ENCODE measurements at places on chromosomes 2 and 18.

- no peak for DNase-seq
These were observed 14.2 kb upstream of the WIPF1 start for GRCh38 chr2:174611854-174612253.

GRCh38 chr2:189150033-189150432 lies 29.5 kb downstream of the COL5A2 start:
- DNase-seq = peak; percentile 1

DNA sequence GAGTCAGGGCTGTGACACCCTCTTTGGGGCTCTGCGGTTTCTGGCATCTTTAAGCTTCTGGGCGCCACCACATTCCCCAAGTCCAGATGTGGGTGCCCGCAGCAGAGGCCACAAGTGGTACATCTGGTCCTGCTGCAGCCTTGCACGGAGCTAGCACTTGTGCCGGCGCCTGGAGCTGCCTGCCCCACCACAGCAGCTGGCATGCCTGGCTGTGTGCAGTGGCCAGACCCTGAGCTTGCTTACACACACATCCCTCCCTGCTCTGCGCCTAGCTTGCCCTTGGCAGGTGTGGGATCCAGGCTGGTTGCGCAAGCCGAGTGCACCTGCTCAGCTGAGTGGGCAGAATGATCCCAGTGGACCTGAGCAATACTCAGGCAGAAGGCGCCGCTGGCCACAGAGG lies 27.3 kb downstream of the SLC4A10 start:
- no peak for DNase-seq

- DNase-seq = no peak
These were observed 277.3 kb downstream of the PTPRM start for GRCh38 chr18:7844418-7844817.

DNA sequence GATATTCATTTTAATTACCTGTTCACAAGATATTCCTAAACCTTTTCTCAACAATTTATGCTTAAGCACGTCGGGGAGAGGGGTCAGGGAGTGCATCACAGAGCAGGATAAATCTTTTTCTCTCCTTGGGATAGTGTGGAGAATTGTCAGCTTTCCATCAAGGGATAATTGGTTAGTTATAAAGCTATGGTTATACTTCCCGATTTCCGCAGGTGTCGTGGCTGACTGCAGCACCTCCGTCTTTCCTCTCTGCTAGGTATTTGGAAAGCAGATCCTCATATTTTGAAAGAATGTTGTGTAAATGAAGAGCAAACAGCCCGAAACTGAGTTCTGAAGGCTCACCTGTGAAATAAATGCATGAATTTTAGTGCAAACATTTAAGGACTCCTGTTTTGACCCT lies 778 bp downstream of the DYNC2LI1 start:
- no peak for DNase-seq

GRCh38 chr18:35999925-36000324 lies 27.4 kb downstream of the RMP24 start:
- DNase-seq = no peak

GRCh38 chr2:3163401-3163800 lies 214.2 kb downstream of the EIPR1 start:
- no peak for DNase-seq

GRCh38 chr2:29130295-29130694 lies 15.1 kb downstream of the CLIP4 start:
- DNase-seq = no peak

DNA sequence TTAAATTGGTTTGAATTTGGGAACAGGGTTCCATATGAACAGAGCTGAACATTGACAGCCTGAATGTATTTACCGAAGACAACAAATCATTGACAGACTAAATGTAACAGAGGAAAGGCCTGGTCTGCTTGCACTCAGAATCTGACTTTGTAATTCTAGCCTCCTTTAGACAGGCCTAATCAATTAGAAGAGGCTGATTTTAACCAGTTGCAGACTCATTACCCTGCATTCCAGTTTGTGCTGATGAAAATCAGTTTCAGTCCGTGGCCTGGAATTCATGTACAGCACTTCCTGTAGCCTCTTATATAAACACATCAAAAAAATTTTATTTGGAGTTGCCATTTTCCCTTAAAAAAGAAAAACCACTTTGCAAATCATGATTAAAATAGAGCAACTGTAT lies 93.1 kb upstream of the ZFP36L2 start:
- DNase-seq = no peak

DNA sequence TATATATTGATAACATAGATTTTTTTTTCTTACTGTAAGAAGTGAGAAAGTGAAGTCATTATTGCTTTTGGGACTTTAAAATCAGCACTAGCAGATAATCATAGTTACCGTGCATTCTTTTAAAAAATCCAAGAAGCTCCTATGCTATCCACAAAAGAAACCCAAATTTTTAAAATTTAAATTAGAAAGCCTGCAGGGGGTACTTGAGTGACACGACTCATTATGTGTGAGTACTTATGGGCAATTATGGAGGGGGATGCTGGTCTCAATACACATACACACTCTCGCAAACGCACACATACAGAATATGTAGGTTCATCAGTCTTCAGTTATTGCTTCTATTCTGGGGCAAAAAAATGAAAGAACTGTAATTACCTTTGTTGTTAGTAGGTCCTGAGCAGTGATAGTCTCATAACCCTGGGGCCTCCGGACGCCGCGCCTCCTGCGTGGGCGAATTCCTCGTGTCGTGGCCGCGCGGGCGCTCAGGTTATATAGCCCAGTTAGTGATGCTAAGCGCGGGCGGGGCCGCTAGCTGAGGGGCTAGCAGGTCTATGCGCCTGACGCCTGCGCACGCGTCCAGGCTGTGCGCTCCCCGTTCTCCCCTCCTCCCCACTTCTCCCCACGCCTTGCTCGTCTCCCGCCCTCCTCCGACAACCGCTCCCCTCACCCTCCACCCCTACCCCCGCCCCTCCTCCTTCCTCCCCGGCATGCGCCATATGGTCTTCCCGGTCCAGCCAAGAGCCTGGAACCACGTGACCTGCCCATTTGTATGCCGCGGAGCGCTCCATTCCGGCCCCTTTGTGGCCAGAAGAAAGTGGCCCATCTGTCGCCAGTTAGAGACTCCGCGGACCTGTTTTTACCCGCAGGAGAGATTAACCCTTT lies at the start of gene NEUROD1:
Gene NEUROD1, minus strand, starts transcription at position 463 of the 882 bp plus-strand sequence. CDS start 1,657 bp downstream, outside the sequence.
- DNase-seq = peak; percentile 100

GRCh38 chr2:72920318-72921087 lies 3.2 kb downstream of the EMX1 start:
- DNase-seq = no peak

DNA sequence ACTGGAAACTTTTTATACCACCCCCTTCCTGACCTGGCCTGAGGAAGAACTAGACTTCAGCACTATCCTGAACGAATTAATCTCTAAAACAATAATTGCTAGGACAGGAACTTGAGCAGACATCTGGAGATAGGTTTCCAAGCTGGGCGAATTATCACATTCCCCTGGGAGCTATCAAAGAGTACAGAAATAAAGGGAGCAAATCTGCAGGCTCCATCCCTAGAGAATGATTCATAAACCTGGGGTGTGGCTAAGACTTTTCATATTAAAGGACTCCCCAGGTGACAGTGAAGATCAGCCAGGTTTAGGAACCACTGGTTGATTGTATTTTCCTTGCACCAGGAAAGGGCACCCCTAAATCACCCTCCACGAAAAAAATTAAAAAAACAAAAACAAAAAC lies 105.6 kb upstream of the NOL4 start:
- no peak for DNase-seq

GRCh38 chr2:198930170-198930569 lies 527.6 kb downstream of the SATB2 start:
- DNase-seq = no peak

DNA sequence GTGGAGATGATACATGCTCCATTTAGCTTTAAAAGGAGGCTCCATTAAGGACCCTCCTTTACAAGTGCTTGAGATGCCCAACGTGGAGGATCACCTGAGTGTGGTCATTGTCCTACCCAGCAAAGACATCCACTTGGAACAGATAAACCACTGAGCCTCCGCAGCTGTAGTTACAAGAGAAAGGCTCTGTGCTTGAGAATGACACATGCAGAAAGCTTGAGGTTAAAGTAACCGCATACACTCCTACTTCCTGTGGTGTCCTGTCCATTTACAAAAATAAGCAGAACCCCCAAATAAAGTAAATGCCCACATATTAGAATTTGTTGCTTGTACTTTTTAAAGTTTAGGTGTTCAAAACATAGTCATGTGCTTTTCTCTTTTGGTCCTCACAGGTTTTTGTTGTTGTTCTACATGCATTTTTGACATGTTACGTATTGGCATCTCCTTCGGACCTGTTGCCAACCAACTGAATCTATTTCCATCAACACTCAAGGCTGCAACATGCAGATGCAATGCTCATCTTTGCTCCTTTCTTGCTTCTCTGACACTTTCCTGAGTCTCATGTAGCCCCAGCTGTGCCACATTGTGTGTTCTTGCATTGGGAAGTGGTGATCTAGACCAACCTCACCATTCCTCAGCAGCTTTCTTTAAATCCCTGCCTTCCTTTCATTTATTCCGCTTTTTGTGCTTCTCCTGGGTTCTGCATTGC lies 56.0 kb downstream of the SERPINB7 start:
- no peak for DNase-seq

DNA sequence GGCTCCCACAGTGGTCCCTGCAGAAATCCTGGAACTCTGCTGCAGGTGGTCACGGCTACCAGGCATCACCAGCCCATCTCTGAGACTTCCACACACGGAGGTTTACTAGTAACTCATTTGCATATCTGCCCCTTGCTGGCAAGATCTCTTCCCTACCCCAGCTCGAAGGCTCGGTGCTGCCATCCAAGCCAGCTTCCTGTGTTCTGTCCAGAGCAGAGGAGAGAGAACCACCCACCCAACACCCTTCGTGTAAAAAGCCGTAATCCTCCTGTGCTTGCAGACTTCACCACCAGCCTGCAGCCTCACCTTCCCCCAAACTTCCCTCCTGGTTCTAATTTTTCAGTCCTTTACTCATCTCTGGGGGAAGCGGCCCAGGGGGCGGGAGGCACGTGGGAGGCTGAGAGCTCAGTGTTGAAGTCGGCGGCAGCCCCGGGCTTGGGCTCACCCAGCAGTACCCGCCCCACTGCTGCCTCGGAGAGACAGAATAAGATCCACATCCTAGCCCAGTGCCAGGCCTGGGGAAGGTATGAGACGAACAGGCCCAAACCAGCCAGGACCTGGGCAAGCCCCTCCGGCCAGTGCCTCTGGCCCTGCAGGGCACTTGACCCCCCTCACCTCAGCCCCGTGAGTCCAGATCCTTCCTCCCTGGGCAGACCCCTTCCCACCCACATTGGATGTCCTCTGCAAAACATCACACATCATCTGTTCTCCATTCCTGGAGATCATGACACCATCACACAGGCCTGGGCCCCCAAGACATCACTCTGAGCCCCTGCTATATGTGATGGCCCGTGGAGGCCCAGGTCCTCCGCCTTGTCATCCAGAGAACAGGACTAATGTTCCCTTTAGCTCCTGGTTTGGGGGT lies 145.8 kb upstream of the ID2 start:
- DNase-seq = no peak

DNA sequence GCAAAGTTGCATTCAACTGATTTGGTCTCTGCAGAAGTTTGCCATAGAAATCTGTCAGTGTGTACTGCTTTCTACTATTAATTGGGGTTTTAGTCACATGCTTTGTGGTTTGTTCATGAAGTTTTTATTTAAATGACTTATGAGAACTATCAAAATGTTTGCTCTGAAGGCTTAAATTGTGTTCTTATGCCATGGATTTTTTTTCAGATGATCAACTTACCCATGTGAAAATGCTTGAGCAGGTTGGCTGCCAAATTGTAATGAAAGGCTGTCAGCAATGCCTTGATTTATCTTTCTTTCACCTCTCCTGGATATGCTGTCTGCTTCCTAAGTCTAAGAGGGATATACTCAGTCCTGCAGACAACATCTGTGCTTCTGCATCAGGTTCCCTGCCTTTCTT lies 50.7 kb downstream of the FMNL2 start:
- DNase-seq = peak; percentile 21

- peak; percentile 80 for DNase-seq
These were observed 26.9 kb upstream of the INSIG2 start for GRCh38 chr2:118061135-118061955.

DNA sequence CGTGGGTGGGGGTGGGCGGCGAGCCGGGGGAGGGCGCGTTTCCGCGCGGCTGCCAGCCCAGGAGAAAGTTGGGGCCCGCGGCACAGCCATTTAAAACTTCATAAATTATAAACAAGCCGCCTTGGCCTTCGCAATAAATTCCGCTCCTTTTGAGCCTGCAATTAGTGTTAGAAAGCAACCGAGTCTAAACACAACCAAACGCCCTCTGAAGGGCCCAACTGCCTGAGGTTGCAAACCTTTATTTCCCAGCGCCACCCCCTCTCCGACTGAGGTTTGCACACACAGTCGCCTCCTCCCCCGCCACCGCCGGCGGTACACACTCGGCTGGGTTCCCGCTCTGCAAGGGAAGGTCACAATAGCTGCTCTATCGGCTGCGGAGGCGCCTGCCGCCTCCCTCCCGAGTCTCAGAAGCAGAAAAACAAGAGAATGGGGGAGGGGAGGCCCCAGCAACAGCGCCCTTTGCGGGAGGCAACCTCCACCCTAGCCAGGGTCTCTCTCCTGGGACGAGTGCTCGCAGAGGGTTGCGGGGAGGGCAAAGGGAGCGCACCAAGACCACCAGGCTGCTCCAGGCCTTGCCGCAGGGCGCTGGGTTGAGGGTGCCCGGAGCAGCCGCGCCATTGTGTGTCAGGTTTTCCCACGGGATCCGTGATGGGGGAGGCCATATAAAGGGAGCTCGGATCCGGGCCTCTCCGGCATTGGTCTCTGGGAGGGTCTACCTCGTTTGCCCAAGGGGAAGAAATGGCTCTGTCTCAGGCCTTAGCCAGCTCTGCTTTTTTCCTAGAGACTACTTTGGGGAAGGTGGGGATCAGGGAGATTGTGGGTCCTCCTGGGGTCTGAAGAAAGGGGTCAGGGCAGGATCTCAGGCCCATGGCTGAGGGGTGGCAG lies 13.4 kb upstream of the HOXD1 start:
- DNase-seq = no peak

- DNase-seq = peak; percentile 83
These were observed 8.8 kb upstream of the ATOH8 start for GRCh38 chr2:85744741-85745601.

DNA sequence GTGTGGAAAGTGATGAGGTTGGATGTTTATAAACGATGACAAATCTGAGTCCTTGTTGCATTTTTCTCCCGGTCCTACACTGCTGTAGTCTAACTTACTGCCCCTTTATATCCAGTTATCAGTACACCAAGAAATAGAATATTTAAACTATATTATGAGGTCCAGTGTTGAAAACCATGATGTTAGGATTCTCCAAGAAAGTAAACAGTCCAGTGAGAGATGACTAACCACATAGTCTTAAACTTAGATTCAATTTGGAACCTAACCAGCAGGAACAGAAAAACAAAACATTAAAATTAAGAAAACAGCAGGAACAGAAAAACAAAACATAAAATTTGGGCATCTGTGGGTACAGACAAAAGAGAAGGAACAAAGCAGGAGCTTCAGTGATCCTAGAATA lies 143.2 kb downstream of the TPGS2 start:
- no peak for DNase-seq

- no peak for DNase-seq
These were observed 23.3 kb upstream of the MC5R start for GRCh38 chr18:13800505-13801259.

- DNase-seq = no peak
These were observed 4.5 kb upstream of the BCL2L11 start for GRCh38 chr2:111116011-111116746.
